WERI-Rb-1 (cell line): ENCODE measurements at places on chromosomes 7 and 10.
A peak's percentile ranks its signal among the peaks of the same experiment; 100 is the strongest.

DNA sequence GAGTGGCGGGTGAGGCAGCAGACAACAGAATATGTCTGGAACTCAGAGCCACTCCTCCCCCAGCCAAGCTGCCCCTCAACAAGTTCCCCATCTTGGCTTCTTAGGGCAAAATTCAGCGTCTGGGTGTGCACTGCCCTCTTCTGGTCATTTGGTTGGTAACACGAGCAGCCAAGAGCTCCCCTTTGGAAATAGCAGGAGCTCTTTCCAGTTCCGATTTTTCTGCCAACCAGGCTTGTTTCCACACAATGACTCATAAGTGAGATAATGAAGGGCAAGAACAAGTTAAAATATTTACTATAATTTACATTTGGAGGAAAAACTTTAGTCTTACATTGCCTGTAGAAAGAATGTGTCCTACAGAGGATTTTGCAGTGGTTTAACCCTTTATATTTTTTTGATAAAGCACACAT lies 70.5 kb downstream of the ADCYAP1R1 start:
- DNase-seq = peak; percentile 75

DNA sequence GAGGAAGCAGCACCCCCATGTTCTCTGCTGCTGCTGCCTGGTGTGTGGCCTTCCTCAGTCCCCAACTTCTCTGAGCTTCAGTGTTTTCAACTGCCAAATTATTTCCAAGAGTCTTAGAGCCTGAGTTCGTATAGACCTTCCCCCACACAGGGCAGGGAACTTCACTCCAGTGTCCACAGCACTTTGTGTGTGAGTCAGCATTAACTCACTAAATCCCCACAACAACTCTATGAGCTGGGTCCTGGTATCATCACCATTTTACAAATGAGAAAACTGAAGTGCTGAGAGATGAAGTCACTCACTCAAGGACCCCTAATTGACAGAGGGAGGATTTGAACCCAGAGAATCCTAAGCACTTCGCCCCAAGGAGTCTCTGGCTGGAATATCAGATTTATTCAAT lies 48.3 kb downstream of the ADCYAP1R1 start:
- no peak for DNase-seq

- DNase-seq = no peak
Measured at GRCh38 chr7:81816312-81816711, 46.5 kb upstream of the HGF start.

DNA sequence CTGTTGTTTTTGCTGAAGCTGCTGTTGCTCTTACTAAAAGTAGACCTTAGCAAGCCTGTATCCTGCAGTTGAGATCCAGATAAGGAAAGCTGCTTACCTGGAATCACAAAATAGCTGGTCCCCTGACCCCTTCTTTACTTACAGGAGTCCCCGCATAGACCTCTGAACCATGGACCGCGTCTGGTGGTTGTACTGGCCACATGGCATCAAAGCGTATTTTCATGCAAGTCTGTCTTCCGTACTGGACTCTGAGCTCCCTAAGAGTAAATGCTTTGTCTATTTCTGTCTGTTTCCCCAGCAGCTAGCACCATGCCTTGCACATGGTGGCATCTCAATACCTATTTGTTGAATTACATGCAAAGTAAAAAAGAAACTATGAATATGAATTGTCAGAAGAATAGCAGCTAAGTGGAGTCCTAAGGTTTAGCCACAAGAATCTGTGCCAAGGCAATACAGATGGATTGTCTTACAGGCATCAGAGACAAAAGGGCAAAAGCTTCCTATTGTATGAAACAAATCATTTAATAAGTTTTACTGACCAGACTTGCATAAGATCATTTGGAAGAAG lies 159.2 kb downstream of the PAXIP1 start:
- DNase-seq = no peak

DNA sequence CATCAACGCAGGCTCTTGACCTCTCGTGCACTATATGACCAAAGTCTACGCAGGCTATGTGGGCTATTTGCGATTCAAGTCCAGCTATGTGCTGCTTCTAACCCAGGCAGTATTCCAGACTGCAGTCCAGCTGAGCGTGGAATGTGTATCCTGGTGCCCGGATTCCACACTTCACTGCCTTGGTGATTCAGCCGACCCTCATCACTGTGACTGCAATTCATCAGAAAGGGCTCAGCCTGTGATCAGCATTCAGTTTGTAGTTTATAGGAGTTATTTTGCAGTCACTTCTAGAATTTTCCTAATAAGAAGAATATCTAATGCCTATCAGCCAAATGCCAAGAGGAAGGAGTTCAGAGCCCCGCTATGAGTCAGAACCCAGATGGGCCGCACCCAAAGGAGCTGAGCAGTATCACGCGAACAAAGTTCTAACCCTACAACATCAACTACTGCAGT lies 119.8 kb upstream of the LANCL2 start:
- no peak for DNase-seq

- no peak for DNase-seq
Measured at GRCh38 chr7:142452791-142453190, 194.9 kb upstream of the PRSS58 start.

GRCh38 chr7:73976761-73977618 lies 51.0 kb upstream of the ELN start:
- DNase-seq = no peak

DNA sequence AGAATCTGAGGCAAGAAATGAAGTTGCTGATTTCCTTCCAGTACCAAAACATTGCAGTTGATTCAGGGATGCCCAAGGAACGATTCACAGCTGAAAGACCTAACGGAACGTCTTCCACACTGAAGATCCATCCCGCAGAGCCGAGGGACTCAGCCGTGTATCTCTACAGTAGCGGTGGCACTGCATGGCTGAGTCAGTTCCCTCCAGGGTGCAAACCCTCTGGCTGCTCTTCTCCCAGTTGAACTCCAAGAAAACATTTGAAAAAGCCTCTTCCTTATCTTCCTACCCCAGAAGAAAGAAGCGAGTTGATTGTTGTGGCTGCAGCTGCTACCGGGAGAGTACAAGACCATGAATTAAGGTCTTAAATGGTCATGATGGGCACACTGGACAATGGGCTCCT lies 147.1 kb upstream of the PRSS1 start:
- DNase-seq = no peak

- DNase-seq = no peak
Measured at GRCh38 chr7:88465600-88465999, 158.9 kb upstream of the STEAP4 start.

DNA sequence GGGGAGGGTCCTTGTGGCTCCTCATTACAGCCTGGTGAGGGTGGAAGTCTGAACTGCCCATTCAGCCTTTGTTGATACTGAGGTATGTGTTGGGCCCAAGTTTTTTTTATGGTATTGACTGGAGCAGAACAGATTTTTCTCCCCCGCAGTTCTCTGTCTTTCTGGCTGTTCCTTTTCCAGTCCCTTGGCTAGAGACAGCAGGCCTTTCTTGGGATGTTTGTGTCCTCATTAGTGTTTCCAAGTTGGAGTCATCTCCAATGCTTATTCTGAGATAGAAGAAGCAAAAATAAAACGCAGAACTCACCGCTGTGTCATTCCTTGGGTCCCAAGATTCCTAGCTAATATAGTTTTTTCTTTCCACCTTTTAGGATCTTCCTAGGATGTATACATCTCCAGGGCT lies 193.3 kb downstream of the RAMP3 start:
- DNase-seq = no peak

DNA sequence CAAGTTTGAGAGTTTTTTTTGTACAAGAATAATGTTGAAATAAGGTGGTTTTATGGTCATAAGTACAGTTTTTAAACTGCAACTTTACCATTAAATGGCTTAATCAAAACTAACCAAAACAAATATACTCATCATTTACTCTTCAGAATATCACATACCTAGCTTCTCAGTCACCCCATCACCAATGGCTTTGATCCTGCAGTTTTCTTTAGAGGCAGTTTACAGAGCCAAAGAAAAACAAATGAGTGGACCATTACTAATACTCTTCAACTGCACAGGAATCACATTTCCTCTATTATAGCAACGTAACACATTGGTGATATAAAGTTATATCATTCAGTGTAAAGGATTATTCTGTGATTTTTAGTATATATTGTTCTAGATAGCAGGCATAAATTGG lies 576.1 kb upstream of the LRRTM3 start:
- no peak for DNase-seq

- no peak for DNase-seq
Measured at GRCh38 chr7:157467496-157468212, 130.8 kb downstream of the DNAJB6 start.
